ENCODE measurements at places on chromosomes 12 and 14.

- DNase-seq = no peak
Observed at GRCh38 chr14:25231004-25231403, 181.1 kb upstream of the STXBP6 start.

GRCh38 chr12:1593174-1594005 lies 991 bp downstream of the FBXL14 start:
- DNase-seq = no peak

- DNase-seq = no peak
Observed at GRCh38 chr12:109278912-109279311, 30.2 kb downstream of the FOXN4 start.

- no peak for DNase-seq
Observed at GRCh38 chr12:78118036-78118435, 287.3 kb downstream of the NAV3 start.

DNA sequence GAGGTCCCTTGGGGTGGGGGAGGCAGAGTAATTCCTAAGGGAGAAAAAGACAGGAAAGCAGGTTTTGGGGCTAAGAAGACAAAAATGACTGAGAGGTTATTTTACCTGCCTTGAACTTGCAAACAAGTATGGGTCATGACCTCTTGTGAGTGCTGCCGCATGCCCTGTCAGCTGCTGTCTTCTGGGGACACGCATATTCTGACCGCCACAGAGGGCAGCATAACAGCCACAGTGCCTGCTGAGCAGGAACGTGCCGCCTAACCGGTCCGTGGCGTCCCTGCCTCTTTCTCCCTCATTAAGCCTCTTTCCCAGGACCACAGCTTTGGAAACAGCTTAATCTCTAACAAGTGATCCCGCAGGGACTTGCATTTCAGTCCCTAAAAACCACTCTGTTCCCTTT lies 51.3 kb upstream of the KCNA1 start:
- no peak for DNase-seq

DNA sequence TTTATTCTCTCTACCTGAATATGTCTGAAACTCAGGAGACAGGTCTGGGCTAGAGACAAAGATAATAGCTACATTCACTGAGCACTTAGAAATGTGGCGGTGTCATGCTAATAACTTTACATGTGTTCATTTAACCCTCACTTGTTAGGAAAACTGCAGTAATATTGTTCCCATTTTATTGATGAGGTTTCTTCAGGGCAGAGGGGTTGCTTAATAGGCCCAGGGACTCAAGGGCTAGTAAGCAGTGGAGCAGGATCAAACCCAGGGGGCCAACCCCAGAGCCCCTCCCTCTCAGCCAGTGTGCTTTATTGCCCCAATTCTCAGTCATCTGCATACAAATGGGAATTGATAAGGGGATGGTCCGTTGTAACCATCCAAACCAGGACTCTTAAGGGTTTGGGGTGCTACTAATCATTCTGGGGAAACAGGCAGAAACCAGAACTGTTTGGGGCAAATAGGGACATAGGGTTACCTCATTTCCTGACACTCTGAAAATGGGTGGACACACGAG lies 142.8 kb upstream of the AMIGO2 start:
- no peak for DNase-seq

DNA sequence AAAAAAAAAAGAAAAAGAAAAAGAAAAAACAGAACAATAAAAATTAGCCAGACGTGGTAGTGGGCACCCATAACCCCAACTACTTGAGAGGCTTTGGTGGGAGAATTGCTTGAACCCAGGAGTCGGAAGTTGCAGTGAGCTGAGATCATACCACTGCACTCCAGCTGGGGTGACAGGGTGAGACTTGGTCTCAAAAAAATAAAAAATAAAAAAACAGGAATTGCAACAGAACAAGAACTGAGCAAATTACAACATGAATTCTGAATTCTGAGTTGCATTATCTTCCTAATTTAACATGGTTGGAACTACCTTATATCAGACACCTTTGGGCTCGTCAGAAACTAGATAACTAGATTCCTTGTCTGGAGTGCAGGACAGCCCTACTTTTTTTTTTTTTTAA lies 53.3 kb upstream of the NR2C1 start:
- DNase-seq = no peak

DNA sequence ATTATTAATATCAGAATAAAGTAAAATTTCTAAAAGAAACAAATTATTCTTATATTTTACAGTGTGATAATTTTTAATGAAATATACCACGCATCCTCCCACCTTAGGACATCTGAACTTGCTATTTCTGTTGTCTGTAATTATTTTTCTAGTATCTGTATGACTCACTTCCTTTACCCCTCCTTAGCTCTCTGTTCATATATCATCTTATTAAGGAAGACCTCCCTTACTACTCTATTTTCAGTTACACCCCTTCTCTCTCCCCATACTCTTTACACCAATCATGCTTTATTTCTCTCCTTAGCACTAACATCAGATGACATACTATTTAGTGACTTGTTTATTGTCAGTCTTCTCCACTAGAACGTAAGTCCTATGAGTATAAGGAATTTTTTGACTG lies 34.2 kb upstream of the C12orf50 start:
- DNase-seq = no peak

DNA sequence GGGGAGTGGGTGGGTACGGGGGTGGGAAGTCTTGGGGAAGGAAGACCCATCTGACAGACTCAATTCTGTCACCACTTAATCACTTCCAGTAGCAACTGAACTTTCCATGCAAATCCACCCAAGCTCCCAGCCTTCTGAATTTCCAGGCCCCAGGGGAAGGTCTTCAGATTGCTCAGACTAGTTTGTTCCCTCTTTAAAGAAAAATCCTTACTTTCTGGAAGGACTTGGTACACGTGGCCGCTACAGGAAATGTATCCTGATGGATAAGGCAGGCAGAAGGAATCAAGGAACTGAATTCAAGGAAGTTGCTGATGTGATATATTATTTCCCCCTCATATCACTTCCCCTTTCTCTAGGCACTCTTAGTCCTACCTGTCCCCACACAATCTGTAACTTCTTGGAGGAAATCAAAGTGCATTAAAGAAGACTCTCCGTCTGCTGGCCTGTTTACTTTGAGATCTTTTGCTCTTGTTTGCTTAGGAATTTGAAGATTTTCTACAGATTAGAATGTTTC lies 6.4 kb downstream of the NFKBIA start:
- no peak for DNase-seq

GRCh38 chr12:122888232-122888752 lies 7.6 kb downstream of the VPS37B start:
- no peak for DNase-seq
